ENCODE measurements at places on chromosomes 4 and X.

- peak; percentile 45 for DNase-seq
Observed at GRCh38 chr4:101649790-101650515, 140.6 kb upstream of the BANK1 start.

GRCh38 chr4:99436976-99437722 lies 2.0 kb upstream of the ADH7 start:
- no peak for DNase-seq

DNA sequence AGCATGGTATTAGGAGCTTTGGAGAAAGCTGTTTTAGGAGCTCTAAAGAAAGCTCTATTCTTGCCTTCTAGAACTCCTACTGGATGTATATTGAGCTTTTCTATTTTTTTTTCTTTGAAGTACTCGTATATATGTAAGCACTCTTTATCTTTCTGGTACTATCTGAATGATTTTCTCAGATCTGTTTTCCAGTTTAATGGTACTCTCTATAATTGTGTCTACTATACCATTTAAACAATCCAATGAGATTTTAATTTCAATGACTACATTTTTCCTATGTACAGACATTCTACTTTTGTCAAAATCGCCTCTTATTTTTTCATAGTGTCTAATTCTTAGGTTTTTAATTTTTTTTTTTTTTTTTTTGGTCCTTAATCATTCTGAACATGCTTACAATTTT lies 328.1 kb downstream of the DCTD start:
- DNase-seq, result no peak

DNA sequence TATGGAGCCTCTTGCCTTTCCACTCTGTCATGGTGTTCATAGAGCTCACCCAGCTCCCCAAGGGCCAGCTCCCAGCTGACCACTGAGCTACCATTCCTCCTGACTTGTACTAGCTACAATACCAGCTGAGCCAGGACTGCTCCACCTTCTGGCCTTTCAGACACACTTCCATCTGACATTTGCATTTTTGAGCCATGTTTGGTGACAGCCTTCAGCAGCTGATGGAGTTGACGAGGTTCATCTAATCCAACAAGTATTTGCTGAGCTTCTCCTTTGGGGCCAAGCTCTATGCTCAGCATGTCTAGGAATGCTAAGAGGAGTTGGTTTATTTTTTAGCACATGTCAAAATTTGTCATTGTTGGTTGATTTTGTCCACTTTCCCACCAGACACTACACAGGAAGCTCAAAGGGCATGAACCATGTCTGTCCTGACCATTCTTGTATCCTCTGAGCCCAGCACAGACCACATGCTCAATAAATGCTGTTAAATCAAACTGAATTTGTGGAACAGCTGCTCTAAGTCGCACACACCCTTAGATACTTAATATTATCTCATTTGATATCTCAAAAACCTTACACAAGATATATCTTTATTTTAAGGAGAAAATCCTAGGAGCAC lies 142.6 kb upstream of the PPARGC1A start:
- peak; percentile 13 for DNase-seq

GRCh38 chrX:13275031-13275430 lies 44.8 kb downstream of the ATXN3L start:
- DNase-seq, result no peak

- DNase-seq, result no peak
Observed at GRCh38 chrX:153620576-153620975, 21.6 kb upstream of the CCNQ start.

- DNase-seq, result peak; percentile 16
Observed at GRCh38 chr4:44872246-44872645, 145.9 kb upstream of the GNPDA2 start.

- DNase-seq, result no peak
Observed at GRCh38 chr4:139144161-139144859, 32.7 kb downstream of the ELF2 start.

DNA sequence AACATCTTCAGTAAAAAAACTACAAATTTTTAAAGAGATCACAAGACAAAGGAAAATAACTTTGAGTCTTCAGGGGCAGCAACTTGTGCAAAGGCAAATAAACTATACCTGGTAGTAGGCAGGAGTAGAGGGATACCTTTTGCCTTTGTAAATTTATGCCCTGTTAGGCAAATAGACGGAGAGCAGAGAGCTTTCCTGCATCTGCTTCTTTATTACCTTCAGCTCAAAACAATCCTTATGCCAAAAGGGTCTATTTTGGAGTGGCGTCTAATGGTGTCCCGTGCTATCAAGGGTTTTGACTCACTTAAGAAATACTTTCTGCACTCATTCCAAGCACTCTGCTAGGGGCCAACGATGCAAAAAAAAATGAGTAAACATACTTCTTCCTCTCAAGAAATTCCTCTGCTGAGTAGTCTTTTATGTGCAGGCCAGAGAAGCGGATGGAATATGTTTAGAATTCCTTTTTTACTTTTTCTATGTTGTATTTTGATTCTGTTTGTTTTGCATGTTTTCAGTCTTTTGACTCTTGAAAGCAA lies 131.9 kb downstream of the ANXA5 start:
- no peak for DNase-seq

DNA sequence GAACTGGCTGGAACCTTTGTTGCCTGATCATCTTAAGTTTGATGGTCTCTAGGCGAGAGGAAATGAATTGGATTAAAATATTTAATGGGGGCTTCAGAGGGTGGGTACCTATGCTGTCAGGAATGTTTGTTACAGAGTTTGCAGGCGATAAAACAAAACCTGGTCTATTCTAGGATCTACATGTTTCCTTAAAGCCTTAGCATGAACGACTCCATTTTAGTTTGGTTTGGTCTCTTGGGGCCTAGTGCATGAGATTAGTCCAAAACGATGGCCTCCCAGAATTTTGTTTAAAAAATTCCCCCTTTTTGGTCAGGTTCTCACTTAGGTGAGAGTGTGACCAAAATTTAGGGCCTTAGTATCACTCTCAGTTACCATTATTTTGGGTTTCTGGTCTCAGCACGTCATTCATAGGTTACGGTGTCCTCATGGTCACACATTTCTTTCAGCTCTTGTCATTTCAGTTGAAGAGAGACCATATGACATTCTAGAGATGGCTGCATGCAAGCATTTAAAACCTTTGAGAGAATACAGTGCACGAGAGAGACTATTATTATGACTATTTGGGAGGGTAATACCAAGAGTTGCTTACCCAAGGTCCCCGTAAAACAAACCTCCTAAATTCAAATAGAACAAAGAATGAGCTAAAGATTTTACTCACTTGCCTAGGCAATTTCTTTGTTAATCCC lies 13.8 kb downstream of the MOB1B start:
- no peak for DNase-seq

DNA sequence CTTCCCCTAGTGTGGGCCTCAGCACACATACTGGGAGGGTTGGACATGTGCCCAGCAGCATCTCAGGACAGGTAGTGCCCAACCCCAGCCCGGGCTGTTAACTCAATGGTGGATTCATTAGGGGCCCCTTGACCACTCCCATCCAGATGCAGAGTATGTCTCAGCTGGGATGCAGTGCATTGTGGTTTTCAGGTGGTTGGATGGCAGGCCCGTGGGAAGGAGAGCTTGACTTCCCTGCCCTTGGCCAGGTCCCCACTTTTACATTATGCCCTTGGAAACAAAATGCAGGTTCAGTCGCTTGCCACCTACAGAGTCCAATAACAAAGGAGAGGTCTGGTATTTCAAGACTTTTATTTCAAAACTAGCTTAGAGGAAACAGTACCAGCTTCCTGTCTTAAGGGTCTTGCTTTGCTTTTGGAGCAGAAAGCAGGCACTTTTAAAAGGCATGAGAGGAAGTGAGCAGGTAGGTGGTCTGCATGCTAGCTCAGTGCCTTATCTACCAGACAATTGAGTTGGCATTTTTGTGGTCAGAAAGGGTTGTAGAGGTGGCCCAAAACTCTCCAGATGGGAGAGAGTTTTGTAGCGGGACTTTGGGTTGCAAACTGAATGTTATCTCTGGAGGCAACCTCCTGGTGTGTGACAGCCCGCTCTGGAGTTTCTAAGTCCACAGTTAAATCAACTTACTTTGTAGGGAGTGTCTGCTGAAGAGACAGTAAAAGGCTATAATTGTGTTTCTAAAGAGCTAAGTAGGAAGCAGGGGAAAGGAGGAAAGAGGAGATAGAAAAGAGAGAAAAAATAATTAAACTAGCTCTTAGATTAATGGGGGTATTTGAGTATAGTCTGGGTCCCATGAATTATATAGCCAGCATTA lies 171.0 kb downstream of the GALNTL6 start:
- DNase-seq, result no peak

GRCh38 chr4:41315862-41316261 lies 59.1 kb downstream of the UCHL1 start:
- DNase-seq, result no peak

- peak; percentile 21 for DNase-seq
Observed at GRCh38 chr4:69823481-69824186, 36.3 kb downstream of the SULT1E1 start.

GRCh38 chr4:61517144-61517543 lies 317.0 kb downstream of the ADGRL3 start:
- DNase-seq, result no peak

DNA sequence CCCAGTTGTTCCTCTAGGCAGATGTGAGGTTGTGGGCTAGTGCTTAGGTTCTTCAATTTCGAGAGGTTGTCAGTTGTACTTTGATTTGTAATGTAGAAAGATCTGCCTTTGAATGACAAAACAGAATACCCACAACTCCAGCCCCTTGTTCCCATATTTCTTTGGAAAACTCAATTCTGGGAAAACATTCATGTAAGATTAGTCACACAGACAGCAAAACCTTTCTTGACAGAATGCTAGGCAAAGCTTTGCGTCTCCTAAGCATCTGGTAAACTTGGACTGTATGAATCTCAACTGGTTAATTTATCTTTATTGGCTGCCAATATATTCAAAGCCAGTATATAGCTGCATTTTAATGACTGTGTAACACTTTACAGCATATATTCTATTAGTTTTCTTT lies 34.9 kb downstream of the NOCT start:
- no peak for DNase-seq

DNA sequence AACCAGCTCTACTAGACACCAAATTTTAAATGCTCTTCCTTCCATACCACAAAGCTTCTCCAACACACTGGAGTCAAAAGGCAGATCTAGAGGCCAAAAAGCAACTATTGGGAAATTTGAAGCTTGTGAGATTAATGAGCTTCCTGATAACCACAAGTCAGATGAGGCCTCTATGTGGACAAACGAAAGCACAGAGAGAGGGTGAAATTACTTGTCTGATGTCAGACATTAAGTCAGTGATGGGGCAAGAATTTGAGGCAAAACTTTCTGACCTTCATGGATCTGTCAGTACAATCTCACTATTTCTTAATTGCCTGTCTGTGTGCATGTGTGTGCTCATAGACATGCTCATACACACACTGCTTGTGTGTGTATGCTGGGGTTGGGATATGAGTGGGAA lies 103.6 kb downstream of the GUCY2F start:
- DNase-seq, result no peak

DNA sequence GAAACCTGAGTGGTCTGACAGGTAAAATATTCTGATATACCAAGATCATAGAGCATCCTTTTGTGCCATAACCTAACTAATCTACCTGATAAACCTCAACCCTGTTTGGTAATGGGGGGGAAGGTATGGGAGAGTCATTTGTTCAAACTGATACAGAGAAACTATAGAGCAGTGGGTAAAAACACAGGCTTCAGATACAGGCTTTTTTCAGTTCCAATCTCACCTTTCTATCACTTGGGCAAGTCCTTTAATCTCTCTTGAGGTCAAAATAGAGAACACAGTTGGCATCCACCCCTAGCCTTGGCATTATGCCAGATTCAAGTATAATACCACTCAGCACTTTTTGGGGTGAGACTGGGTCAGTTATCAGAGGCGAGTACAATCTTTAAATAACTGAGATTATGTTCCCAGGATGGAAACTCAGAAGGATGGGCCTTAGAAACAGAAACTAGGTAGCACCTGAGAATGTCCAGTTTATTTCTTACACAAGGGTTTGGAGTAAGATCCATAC lies 880 bp upstream of the ETDC start:
- DNase-seq, result no peak

GRCh38 chrX:91137883-91138282 lies 296.8 kb upstream of the PABPC5 start:
- no peak for DNase-seq

GRCh38 chr4:187393531-187394344 lies 601.8 kb upstream of the ZFP42 start:
- DNase-seq, result no peak

DNA sequence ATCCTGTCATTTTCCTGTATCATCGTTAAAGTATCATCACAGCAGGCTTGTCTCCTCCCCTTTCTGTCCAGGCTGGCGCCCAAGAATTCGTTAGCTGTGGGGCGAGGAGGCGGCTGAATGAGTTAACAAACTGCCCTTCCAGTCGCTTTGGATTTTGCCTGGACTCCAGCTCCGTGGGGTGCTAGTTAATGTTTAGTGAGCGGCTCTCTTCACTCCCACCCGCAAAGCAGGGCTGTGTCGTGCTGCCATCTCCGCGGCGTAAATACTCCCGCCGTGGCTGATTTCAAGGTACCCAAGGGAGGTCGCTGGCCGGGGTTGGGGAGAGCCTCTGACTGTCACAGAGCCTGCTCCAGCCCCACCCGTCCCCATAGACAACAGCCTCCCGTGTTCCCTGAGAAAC lies 44.9 kb upstream of the SPRY1 start:
- no peak for DNase-seq

- DNase-seq, result no peak
Observed at GRCh38 chrX:1134976-1135375, 77.5 kb downstream of the CRLF2 start.

- DNase-seq, result no peak
Observed at GRCh38 chrX:110741213-110741796, 54.3 kb downstream of the CHRDL1 start.

DNA sequence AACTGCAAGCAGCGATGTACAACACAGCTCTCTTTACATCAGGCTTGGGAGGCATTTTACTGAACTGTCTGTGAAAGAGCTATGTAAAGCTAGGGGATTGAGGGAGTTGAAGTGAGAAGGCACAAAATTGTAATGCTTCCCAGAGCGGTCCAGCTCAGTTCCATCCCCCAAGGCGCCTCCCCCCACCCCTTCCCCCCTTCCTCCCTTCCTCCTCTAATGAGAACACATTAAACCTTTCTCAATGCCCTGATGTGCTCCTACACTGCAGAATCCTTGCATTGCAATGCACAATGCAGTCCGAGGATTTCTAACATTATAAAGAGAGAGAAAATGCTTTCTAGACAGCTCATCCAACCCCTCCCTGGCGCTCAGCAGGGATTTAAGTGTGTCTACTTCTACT lies 73.9 kb downstream of the CXXC4 start:
- peak; percentile 24 for DNase-seq

GRCh38 chr4:9808077-9808476 lies 26.6 kb downstream of the DRD5 start:
- DNase-seq, result no peak

GRCh38 chrX:42615161-42615563 lies 162.8 kb downstream of the PPP1R2C start:
- no peak for DNase-seq

- DNase-seq, result peak; percentile 44
Observed at GRCh38 chr4:70754470-70754869, 32.7 kb downstream of the RUFY3 start.

DNA sequence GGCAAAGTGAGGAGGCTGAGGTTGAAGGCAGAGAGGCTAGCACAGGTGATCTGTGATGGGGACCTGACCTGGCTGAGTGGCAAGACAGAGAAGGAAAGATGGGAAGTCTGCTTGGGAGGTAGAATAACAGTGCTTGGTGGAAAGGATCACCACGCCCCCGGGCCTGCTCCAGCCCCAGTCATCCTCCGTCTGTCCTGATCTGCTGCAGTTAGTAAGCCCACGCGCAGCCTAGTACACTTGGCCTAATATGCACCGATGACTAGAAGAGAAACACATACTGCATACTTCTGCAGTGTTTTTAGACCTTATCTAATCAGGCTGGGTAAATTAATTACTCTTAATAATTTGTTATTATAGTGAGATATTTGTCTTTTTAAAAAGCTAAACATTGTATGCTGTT lies 103.7 kb upstream of the KLF3 start:
- DNase-seq, result no peak
